ACHN (cell line): ENCODE measurements at places on chromosomes 1 and 21.

GRCh38 chr21:37380349-37381323 lies 14.1 kb downstream of the DYRK1A start:
- DNase-seq, result no peak

DNA sequence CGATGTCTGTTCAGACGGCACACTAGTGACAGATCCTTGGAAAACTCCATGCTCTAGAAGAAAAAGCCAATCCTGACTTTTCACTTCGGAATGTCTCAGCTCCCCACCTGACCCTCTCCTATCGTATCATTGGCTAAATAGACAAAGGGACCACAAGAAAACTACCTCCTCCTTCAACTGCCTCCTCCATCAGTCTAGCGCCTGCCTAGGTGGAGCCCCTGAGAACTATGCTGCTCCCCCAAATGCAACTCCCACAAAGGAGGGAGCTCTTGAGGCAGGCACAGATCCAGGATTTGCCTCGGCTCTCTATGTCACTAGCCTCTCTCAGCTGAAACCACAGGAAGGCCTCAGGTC lies 148.4 kb downstream of the TOMM20 start:
- peak; percentile 79 for DNase-seq

GRCh38 chr1:219990782-219991510 lies 55.4 kb downstream of the EPRS1 start:
- DNase-seq, result peak; percentile 71

DNA sequence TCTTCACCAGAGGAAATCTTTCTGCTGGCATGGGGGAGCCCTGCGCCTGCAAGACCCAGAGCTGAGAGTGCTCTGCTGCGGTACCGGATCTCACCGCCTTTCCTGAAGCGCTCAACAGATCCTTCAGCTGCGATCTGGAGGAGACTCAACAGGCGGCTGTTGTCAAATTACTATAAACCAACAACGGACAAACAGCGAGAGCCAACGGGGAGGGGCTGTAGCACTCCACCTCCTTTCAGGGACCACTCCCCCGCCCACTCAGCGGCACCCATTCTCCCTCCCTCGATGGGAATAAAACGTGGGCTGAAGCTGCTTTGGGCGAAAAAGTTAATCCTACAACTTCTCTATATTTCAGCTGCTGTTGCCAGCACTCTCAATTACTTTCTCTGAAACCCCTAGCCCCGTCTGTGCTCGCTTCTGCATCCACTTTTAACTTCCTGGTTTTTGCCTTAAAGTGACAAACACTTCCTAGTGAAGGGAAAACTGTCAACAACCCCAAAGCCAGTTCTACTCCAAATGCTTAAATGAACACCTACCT lies at the start of gene FMO5:
Gene FMO5, minus strand, starts transcription at position 147 of the 538 bp plus-strand sequence. CDS start 310 bp downstream, outside the sequence.
- peak; percentile 59 for DNase-seq
